Osteocyte (in vitro differentiated cells): ENCODE measurements at places on chromosomes 16 and 17.

DNA sequence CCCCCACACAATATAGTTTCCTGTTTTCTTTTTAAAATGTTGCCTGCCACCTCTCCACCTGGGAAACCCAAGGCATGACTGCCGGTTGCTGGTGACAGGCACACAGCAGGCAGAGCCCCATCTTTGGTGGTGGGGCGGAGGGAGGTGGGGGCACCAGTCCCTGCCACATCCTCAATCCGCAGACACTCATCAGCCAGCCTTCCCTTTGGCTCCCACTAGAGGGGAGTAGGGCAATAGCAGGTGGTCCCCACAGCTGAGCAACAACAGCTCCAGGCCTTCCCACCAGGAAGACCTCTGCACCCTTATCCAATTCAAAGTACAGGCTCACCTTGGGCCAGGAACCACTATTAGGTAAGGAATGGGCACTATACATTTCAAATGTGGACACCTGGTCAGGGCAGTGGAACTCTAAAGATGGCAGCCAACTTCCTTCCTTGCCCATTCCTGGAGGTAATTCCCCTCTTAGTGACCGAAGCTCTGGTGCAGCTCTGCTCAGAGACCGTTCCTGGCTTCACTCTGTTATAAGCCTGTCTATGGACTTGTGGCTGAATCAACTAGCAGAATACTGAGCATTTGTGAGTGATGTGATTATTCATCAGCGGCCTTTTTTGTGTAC, 13.9 kb downstream of the RECQL5 start:
- no peak for DNase-seq

DNA sequence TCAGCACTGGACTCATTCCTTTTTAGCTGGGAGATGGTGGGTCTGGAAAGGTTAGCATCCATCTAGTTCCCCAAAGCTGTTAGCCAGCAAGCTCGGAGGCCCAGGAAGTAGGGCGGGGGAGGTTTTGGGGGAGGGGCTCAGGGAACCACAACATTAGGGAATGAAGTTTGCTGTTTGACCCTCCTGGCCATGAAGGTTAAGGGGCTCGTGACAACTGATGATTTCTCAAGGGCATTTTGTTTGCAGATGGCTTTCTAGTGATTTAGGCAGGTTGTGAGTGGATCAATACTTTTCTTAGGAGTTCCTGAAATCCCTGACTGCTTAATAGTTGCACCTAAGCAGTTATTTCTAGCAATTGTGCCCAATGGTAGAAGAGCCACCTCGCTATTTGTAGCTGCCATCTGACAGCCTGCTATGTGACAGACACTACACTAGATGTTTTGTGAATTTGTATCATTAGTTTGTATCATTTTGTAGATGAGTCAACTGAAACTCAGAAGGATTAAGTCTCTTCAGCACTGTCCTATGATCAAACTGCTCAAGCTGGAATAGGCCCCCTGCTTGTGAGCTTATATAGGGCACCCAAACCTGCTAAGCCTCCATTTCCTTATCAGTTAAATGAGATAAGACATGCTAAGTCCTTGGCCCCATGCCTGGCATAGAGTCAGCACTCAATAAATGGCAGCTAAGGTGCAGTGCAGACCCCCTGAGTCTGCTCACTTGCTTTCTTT, 146.4 kb downstream of the IRX3 start:
- no peak for DNase-seq

DNA sequence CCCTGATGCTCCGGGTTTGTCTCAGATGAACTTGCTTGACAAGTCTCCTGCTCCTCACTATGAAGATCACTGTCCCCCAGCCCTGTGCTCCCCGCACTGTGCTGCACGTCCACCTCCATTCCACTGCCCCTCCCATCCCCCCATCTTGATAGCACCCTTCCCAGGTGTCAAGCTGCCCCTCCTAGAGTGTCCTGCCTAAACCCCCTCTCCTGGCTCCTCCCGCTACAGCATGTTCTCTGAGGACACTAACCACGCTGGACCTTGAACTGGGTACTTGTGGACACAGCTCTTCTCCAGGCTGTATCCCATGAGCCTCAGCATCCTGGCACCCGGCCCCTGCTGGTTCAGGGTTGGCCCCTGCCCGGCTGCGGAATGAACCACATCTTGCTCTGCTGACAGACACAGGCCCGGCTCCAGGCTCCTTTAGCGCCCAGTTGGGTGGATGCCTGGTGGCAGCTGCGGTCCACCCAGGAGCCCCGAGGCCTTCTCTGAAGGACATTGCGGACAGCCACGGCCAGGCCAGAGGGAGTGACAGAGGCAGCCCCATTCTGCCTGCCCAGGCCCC, 18.5 kb downstream of the DEXI start:
- DNase-seq = no peak

DNA sequence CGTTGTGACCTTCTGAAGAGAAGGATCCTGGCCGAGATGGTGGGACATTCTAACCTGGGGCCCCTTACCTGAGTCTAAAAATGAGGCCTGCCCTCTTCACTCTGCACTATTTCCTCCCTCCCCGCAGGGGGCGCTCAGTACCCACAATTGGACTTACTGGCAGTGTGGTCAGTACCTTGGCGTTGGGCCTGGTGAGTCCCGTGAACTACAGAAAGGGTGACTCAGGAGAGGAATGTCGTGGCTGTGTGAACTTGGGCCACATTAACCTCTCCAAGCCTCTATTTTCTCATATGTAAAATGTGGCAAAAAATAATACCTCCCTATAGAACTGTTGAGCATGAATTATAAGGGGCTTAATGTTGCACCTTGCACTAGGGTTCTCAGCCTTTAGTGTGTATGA, 3.9 kb downstream of the RSAD1 start:
- DNase-seq = peak; percentile 96

GRCh38 chr16:86730086-86730485, 151.7 kb downstream of the FOXL1 start:
- no peak for DNase-seq

- DNase-seq = no peak
Observed at GRCh38 chr17:59684967-59685366, 22.3 kb downstream of the PTRH2 start.

DNA sequence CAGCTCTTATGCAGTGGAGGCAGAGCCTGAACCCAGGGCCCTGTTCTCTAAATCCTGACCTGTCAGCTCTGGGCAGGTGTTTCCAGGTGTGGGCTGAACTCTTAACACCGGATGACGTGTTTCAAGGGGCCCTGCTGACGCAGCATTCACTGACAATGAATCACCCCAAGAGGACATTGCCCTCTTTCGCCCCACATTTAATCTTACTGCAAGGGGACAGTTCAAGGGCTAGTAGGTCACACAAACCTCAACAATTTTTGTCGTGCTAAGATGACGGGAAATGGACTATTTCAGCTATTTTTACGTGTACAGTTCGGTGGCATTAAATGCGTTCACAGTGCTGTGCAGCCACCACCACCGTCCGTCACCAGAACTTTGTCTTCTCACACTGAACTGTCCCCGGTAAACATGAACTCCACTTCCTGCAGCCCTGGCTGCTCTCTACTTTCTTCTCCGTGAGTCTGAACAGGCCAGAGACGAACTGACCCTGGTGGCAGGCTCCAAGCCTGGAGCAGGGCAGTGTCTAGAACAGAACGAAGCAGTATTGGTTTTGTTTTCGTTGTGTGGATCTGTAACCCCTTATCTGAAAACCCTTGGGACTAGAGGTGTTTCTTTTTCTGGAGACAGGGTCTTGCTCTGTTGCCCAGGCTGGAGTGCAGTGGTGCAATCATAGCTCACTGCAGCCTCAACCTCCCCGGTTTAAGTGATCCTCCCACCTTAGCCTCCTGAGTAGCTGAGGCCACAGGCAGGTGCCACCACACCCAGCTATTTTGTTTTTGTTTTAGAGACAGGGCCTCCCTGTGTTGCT, 88.4 kb upstream of the CIBAR2 start:
- no peak for DNase-seq
